ENCODE measurements at places on chromosomes 5 and 9.

DNA sequence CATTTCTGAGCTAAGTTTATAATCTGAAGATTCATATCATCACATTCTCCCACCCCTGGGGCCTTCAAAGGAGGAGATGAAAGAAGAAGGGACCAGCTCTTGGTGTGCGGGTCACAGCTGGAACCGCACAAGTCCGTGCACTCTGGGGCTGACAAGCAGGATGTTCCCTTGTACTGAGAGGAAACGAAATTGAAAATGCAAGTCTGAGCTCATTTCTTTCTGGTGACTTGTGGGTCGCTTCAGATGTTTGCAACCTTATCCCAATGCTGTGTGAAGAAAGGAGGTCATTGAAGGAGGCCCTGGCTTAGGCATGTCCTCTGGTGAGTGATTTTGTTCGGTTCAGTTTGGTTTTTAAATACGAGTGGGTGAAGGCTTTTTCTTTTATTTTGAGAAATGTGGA is 59.6 kb downstream of the C9orf152 start:
- DNase-seq, result no peak

- no peak for DNase-seq
These were observed 1537.6 kb upstream of the CDH9 start for GRCh38 chr5:28576022-28576421.

DNA sequence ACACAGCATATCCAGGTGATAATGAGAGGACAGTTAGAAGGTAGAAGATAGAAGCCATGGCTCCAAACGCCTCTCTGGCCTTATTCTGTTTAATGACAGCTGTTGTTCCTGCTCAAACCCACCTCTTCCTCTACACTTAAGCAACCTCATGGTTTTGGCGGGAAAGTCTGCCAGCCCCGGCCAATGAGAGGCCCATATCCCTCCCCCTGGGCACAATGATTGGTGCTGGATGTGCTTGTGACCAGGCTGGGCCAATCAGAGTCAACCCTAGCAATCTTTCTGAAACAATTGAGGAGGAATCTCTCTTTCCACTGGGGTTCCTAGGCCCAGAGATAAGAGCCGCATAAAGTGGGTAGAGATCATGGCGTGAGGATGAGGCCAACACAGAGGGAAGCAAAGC is 4.8 kb upstream of the GFI1B start:
- peak; percentile 69 for DNase-seq

GRCh38 chr5:93403141-93403928 is 177.7 kb downstream of the NR2F1-AS1 start:
- no peak for DNase-seq

DNA sequence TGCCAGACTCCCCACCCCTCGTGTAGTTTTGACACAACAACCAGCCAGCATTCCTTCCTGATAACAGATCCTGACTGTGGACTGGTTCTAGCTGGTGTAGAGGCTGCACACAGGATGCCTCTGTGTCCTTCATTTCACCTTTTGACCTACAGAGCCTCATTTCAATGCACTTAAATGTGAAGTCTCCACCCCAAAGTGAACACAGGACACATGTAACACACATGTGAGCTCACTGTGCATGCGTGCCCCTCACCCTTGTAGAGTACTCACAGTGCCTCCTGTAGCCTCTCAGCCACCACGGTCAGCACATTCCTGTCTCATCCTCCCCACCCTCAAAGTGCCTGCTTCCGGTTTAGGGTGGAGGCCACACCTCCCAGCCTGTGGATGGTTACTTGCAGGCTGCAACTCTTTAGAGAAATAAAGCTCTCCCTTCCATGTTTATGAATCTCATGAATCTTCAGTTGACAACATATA is 11.6 kb upstream of the NKD2 start:
- peak; percentile 26 for DNase-seq

DNA sequence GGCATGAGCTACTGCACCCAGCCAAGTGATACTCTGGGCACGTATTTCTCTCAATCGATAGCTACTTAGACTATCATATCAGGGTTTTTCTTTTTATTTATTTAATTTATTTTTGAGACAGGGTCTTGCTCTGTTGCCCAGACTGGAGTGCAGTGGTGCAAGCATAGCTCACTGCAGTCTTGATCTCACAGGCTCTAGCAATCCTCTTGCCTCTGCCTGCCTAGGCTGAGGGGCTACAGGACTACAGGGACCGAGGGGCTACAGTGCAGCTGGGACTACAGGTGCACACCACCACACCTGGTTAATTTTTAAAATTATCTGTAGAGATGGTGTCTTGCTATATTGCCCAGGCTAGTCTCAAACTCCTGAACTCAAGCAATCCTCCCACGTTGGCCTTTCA is 20.3 kb upstream of the ANKHD1 start:
- no peak for DNase-seq

DNA sequence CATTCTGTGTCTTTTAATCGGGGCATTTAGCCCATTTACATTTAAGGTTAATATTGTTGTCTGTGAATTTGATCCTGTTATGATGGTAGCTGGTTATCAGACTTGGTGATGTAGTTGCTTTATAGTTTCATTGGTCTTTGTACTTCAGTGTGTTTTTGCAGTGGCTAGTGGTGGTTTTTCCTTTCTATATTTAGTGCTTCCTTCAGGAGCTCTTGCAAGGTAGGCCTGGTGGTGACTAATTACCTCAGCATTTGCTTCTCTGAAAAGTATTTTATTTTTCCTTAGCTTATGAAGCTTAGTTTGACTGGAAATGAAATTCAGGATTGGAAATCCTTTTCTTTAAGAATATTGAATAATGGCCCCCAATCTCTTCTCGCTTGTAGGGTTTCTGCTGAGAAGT is 156.9 kb downstream of the CNTLN start:
- no peak for DNase-seq

GRCh38 chr5:67257077-67257476 is 60.5 kb upstream of the CD180 start:
- no peak for DNase-seq

DNA sequence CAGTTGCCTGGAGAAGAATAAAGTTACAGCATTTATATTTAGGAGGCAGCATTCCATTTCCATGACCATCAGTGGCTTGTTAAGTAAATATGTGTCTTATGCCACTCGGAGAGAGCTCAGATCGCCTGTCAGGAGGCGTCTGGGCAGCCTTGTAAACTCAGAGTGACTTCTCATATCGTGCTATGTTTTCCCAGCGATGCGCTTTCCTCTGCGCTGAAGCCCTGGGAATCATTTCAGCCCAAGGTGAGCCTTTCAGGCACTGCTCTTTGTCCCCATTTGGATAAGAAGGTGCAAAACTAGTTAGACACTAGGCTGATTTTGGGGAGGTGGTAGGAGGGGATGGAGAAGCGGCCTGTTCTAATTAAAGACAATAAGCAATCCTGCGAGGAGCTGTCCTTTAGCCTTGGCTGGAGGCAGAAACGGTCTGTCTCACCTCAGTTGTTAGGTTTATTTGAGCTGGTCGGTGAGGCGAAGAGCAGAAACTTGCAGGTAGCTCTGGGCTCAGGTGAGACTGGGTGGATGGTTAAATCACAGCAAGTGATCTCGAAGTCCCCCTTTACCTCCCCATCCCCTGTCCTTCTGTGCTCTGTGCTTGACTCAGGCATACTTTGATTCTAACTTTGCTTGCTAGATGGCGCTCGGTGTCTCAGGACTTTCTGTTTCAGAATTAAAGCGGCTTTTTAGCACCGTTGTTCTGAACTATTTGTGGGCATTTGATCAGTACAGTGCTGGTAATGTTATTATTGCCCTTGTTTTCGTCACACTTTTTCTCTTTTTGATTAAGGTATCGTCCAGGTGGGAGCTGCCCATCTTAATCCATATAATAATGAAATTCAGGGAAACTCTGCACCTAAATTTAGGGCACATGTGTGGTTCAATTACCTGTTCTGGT is 24.6 kb downstream of the NR2F1 start:
- peak; percentile 60 for DNase-seq

GRCh38 chr5:55073211-55073610 is 29.2 kb upstream of the GZMA start:
- no peak for DNase-seq

- DNase-seq, result peak; percentile 55
These were observed 74.3 kb upstream of the SSBP2 start for GRCh38 chr5:81825237-81825636.

GRCh38 chr5:127856292-127856691 is 153.1 kb downstream of the CCDC192 start:
- no peak for DNase-seq

GRCh38 chr5:68661237-68661636 is 432.6 kb upstream of the SLC30A5 start:
- peak; percentile 49 for DNase-seq

GRCh38 chr5:143924311-143924978 is 112.5 kb downstream of the HMHB1 start:
- no peak for DNase-seq

GRCh38 chr9:134422301-134423090 is 96.2 kb downstream of the RXRA start:
- DNase-seq, result no peak
